ENCODE measurements at places on chromosomes 12 and 14. TPM values are rescaled to one million over a fixed set of nuclear protein-coding genes. Genes with fewer than 3 reads are reported as not detected.

The KRT71 gene
- total RNA-seq: not detected

The SIRT4 gene
- 2.8 TPM for total RNA-seq

The C1S gene
- 2.4 TPM for total RNA-seq

The ACSS3 gene
- 0.30 TPM for total RNA-seq

The DNM1L gene
- 69.7 TPM for total RNA-seq

The MAPKAPK5 gene
- total RNA-seq: 57.9 TPM

The ADIPOR2 gene
- total RNA-seq: 69.9 TPM

The RAB35 gene
- 57.1 TPM for total RNA-seq

The SLC5A8 gene
- total RNA-seq: not detected

The OTUB2 gene
- total RNA-seq: 6.6 TPM

The ABCD2 gene
- not detected for total RNA-seq

The NANOG gene
- total RNA-seq: 0.22 TPM

GRCh38 chr12:62299617-62300016, 39.4 kb downstream of the USP15 start:
- DNase-seq: no peak
- H3K36me3 ChIP-seq: peaks cover 4% of the 10 kb centered on the region
- H3K4me3 ChIP-seq: no peak overlapping the region
- H3K27ac ChIP-seq: no peak overlapping the region
- no peaks in the 10 kb centered on the region for H3K27me3 ChIP-seq
- H3K4me1 ChIP-seq: no peaks in the 10 kb centered on the region

GRCh38 chr12:75877763-75878621, 153.6 kb downstream of the PHLDA1 start:
- H3K4me3 ChIP-seq: no peak overlapping the region
- no peak for DNase-seq
- peak overlapping the region; percentile 99 for H3K27ac ChIP-seq
- H3K4me1 ChIP-seq: peaks cover 42% of the 10 kb centered on the region
- no peaks in the 10 kb centered on the region for H3K36me3 ChIP-seq

GRCh38 chr12:6963791-6964413, 6.6 kb downstream of the PHB2 start:
- no peak for DNase-seq
- H3K4me1 ChIP-seq: peaks cover 36% of the 10 kb centered on the region
- peaks cover 17% of the 10 kb centered on the region for H3K36me3 ChIP-seq
- H3K4me3 ChIP-seq: peak overlapping the region; percentile 96
- peak overlapping the region; percentile 97 for H3K27ac ChIP-seq

- H3K27me3 ChIP-seq: no peaks in the 10 kb centered on the region
- H3K4me1 ChIP-seq: no peaks in the 10 kb centered on the region
- H3K4me3 ChIP-seq: no peak overlapping the region
- no peak for DNase-seq
These were observed 242.6 kb upstream of the CRY1 start for GRCh38 chr12:107335802-107336570.

- DNase-seq: no peak
- H3K36me3 ChIP-seq: no peaks in the 10 kb centered on the region
- H3K4me3 ChIP-seq: no peak overlapping the region
- H3K27me3 ChIP-seq: no peaks in the 10 kb centered on the region
These were observed 4.9 kb upstream of the PLXNC1 start for GRCh38 chr12:94143438-94143837.

DNA sequence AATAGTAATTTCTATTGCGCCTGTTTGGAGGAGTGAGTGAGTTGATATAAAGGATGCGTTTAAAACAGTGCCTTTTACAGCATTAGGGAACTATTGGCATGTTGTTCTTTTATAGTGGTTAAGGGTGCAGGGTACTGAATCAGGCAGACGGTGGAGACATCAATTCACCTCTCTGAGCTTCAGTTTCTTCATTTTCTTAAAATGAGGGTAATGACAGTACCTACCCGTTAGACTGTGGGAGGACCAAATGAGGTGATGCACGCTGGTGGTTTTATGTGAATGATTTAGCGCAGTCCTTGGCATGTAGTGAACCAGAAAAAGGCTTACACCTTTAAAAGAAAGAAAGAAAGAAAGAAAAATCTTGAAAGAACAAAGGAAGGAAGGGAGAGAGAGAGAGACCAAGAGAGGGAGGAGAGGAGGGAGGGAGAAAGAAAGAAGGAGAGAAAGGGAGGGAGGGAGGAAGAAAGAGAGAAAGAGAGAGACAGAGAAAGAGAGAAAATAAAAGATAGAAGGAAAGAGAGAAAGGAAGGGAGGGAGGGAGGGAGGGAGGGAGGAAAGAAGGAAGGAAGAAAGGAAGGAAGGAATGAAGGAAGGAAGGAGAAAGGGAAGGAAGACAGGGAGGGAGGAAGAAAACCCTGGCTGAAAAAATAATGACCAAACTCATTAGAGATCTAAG, 22.2 kb upstream of the CCND2 start:
- H3K36me3 ChIP-seq: no peaks in the 10 kb centered on the region
- no peak for DNase-seq
- H3K4me1 ChIP-seq: no peaks in the 10 kb centered on the region
- no peak overlapping the region for H3K4me3 ChIP-seq

- no peaks in the 10 kb centered on the region for H3K36me3 ChIP-seq
- DNase-seq: no peak
- peaks cover 37% of the 10 kb centered on the region for H3K27me3 ChIP-seq
- H3K27ac ChIP-seq: no peak overlapping the region
These were observed 300.1 kb downstream of the AKAP6 start for GRCh38 chr14:32629236-32629635.

GRCh38 chr12:64611341-64612284, 1.3 kb downstream of the RASSF3 start:
- H3K36me3 ChIP-seq: peaks cover 4% of the 10 kb centered on the region
- H3K4me3 ChIP-seq: peak overlapping the region; percentile 96
- peak overlapping the region; percentile 81 for H3K27ac ChIP-seq
- H3K27me3 ChIP-seq: no peaks in the 10 kb centered on the region
- no peak for DNase-seq

- no peaks in the 10 kb centered on the region for H3K4me1 ChIP-seq
- H3K27me3 ChIP-seq: no peaks in the 10 kb centered on the region
- DNase-seq: no peak
These were observed 43.4 kb upstream of the PIK3C2G start for GRCh38 chr12:18217966-18218365.

GRCh38 chr14:66115740-66116502, 370.2 kb upstream of the CCDC196 start:
- peaks cover 25% of the 10 kb centered on the region for H3K4me1 ChIP-seq
- H3K27ac ChIP-seq: no peak overlapping the region
- H3K36me3 ChIP-seq: no peaks in the 10 kb centered on the region
- DNase-seq: no peak

DNA sequence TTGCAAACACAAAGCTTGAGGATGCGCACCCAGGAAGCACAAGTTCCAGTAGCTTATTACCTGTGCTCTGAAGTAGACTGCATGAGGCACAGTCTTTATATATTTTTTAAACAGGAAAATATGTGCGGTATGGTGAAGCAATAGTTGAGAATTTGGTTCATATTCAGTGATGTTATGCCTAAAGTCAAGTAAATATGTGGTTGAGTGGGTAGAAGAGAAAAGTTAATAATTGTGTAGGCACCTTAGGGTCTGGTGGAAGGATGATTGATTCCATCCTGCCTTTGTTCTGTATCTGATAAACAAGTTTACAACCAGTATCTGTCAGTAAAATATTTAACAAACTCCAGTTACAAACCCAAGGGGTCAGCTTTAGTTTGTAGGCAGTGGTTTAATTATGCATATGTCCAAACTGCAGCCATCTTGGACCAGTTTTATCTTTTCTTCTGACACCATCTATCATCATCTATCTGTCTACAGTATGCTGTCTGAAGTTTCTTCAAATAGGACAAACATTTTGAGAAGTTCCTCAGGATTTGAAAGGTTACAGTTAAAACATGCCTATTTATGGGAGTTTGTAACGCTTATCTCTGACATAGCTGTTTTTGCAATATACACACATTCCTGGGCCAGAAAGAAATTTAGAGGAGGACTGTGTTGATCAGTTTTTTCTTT, 10.8 kb downstream of the SINHCAF start:
- no peaks in the 10 kb centered on the region for H3K27me3 ChIP-seq
- H3K27ac ChIP-seq: no peak overlapping the region
- peaks cover 19% of the 10 kb centered on the region for H3K4me1 ChIP-seq
- H3K36me3 ChIP-seq: no peaks in the 10 kb centered on the region
- no peak overlapping the region for H3K4me3 ChIP-seq

- no peaks in the 10 kb centered on the region for H3K4me1 ChIP-seq
- no peak for DNase-seq
- no peak overlapping the region for H3K27ac ChIP-seq
- H3K36me3 ChIP-seq: no peaks in the 10 kb centered on the region
- no peak overlapping the region for H3K4me3 ChIP-seq
These were observed 90.3 kb upstream of the VRK1 start for GRCh38 chr14:96706893-96707292.

DNA sequence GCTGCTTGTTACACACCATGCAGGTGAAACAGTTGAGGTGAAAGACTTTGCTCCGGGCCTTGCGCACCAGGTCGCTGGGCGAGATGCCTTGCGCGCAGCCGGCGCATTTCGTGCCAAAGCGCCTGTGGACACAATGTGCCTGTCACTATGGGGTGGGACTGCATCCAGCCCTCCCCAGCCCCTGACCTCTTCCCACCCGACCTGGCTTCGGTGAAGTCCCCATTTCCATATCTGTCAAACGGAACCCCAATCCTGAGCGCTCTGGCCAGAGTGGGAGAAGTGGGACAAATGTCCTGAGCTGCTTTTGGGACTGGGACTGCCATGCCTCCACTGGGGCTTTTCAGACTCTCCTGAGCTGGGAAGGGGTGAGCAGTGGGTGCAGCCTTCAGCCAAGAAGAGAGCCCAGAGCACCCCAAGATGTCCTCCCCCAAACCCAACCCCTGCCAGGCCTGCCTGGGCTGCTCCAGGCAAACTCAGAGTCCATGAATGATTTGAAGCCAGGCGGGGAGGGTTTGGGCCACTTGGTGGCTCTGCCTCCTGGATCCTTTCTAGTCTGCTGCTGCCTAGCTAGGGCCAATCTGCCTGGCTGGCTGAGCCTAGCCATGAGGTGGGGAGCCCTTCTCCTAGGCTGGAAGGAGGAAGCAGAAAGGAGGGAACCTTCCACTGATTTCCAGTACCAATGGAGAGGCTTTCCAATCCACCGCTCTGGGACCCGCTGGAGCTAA, 2.3 kb downstream of the LHX5 start:
- peaks cover 10% of the 10 kb centered on the region for H3K27me3 ChIP-seq
- no peaks in the 10 kb centered on the region for H3K36me3 ChIP-seq
- H3K4me3 ChIP-seq: no peak overlapping the region
- H3K27ac ChIP-seq: no peak overlapping the region
- H3K4me1 ChIP-seq: peaks cover 14% of the 10 kb centered on the region

DNA sequence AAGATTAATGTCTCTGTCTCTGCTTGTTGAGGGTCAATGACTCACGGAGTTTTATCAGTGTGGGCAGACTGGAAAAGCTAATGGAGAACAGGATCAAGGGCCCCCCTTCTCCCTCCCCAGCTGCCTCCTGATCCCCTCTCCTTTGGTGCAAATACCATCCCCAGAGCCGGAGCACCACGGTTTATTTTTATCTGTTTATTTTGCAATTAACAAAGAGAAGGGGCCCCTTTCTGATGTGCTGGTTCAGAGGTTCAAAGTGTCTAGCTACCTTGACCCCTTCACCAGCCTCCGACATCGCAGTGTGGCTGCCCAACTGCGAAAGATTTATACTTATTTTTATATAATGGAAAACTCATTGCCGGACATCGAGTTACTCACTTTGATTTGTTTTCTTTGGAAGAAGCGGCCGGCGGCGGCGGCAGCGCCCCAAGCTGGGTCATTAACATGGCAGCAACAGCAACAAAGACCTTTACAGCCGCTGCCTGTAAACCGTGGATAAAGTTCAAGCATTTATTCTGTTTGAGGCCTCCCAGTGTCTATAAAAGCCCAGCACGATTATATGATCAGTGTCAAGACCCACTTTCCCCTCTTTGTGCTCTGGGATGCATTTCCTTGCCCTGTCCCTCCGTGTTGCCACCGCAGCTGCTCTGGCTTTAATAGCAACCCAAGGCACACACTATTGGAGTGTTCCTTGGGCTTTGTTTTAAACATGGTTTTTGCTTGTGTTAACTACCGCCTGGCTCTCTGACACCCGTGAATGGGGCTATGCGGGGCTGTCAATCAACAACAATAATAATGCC, 47.4 kb upstream of the PARP11 start:
- no peaks in the 10 kb centered on the region for H3K36me3 ChIP-seq
- H3K4me3 ChIP-seq: no peak overlapping the region
- DNase-seq: no peak
- H3K27ac ChIP-seq: no peak overlapping the region
- no peaks in the 10 kb centered on the region for H3K4me1 ChIP-seq

- peaks cover 1% of the 10 kb centered on the region for H3K4me1 ChIP-seq
- no peaks in the 10 kb centered on the region for H3K36me3 ChIP-seq
- H3K27ac ChIP-seq: no peak overlapping the region
- no peak overlapping the region for H3K4me3 ChIP-seq
- DNase-seq: no peak
These were observed 5.7 kb downstream of the SLC4A8 start for GRCh38 chr12:51430196-51430895.

DNA sequence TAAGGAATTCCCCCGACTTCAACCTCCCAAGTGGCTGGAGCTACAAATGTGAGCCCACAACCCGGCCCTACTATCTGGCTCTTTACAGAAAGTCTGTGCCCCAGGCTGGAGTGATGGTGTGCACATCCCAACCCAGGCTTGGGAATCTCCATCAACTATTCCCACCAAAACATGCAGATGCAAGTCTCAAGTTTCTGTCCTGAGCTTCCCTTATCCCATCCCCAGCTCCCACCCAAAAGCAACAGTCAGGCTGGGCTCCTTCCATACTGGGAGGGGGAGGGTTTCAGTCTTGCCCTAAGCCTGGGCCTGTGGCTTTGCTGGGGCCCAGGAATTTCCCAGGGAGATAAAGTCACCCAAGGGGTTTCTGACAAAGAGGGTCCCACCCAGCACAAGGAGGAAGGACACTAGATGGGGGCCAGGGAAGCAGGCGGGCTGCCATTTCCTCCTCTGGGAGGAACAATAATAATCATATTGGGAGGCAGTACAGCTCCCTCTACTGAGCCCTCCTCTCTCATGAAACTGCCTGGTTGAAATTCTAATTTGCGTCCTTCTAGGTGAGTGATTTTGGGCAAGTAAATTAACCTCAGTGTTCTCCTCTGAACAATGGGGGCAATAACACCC, 8.0 kb downstream of the SLC8B1 start:
- no peak overlapping the region for H3K4me3 ChIP-seq
- H3K27me3 ChIP-seq: no peaks in the 10 kb centered on the region
- H3K4me1 ChIP-seq: no peaks in the 10 kb centered on the region

DNA sequence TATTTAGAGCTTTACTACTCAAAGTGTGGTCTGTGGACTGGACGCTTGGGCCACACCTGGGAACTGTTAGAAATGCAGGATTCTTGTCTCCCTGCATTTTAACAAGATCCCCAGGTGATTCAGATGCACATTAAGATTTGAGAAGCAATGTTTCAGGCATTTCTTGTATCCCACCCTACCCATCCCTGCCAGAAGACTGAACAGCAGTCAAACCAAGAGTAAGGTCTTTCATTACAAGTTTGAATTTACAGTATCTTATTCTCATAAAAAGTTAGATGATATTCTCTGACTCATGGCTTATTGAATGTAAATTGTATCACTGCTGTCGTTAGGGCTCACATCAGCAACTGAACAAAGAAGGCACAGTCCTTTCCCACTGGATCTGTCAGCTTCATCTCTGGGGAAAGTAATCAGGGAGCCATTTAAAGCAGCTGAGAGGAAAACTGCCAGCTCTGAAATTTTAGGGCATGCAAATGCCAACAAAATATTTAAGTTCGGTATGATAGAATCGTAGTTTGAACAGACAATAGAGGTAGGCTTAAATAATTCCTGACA, 141.1 kb downstream of the AKAP6 start:
- no peaks in the 10 kb centered on the region for H3K36me3 ChIP-seq
- no peak overlapping the region for H3K4me3 ChIP-seq
- no peaks in the 10 kb centered on the region for H3K4me1 ChIP-seq
- no peaks in the 10 kb centered on the region for H3K27me3 ChIP-seq

Data from HCT116 (cell line).